ENCODE measurements at places on chromosomes 11 and 22.

GRCh38 chr11:46491661-46492330, 100.2 kb upstream of the CHRM4 start:
- DNase-seq, result no peak

DNA sequence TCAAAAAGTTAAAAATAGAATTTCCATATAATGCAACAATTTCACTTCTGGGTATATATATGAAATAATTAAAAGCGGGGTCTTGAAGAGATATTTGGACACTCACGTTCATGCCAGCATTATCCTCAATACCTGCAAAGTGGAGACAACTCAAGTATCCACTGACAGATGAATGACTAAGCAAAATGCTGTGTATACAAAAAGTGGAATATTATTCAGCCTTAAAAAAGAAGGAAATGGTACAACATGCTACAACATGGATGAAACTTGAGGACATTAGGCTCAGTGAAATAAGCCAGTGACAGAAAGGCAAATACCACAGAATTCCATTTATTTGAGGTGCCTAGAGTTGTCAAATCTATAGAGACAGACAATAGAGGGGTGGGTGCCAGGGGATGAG, 62.5 kb upstream of the GAL start:
- DNase-seq, result no peak

DNA sequence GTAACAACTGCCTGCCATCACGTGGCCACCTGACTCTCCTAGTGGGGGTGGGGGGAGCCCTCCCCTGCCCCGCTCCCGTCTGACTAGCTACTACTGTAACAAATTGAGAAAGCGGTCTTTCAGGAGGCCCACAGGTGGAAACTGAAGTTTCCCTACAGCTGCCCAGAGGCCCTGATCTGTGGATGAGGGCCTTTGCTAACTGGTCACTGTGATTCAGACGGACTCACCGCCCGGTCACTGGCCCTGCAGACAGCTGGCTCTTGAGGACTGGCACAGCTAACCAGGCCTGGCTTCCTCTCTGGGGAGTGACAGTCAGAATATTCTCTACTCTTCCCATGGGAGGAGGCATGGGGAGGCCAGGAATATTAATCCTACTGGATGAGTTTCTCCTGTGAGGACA, 116.8 kb downstream of the ARHGAP8 start:
- no peak for DNase-seq

GRCh38 chr22:28488825-28489224, 190.8 kb downstream of the TTC28 start:
- no peak for DNase-seq

DNA sequence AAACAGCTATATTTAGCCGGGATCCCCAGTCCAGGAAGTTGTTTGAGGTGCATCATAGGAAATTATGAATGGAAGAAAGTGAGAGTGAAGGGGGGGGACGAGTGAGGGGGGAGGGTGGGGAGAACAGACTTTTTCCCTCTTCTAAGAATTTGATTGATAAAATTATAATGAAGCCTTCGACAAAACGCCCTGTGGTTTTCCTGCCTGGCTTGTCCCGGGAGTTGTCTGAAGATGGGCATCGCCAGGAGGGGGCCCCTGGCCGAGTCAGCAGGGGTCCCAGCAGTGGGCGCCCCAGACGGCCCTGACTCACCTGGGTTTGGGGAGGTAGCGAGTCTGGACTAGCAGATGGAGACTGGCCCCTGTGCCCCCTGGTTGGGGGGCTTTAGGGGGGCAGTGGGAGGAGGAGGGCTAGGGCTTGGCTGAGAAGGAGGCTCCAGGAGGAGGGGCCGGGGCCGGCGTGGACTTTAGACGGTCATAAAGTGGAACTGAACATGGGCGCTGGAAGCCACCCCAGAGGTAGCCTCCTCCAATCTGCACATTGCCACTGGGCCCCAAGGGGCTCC, 336 bp upstream of the LIF start:
- no peak for DNase-seq

GRCh38 chr22:27073601-27074425, 416.4 kb downstream of the MIAT start:
- DNase-seq, result no peak

- no peak for DNase-seq
Observed at GRCh38 chr11:27705873-27706820, 5.9 kb upstream of the BDNF start.

- no peak for DNase-seq
Observed at GRCh38 chr11:70590356-70590991, 192.1 kb downstream of the CTTN start.

GRCh38 chr11:88098289-88098688, 77.0 kb downstream of the RAB38 start:
- no peak for DNase-seq

Measured in GM12891 (cell line).